HFFc6 (cell line): ENCODE measurements at places on chromosomes 5 and 9.

DNA sequence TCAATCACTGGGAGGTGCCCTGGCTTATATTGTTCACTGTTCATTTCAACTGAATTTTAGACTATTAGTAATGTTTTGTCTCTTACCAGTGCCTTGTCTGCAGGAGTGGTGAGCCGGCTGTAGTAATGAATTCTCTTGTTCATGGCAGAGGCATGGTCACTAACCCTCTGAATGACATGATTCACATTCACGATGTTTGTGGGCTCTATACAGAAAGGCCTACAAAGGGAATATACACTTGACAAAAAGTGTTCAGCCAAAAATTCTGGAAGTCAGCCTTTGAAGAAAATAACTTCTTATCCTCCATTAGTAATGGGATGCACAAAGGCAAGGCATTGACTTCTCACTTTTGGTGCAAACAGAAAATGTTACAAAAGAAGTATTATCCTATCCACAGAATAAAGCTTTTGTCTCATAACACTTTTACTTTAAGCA, 39.6 kb downstream of the SLC38A9 start:
- DNase-seq = no peak

GRCh38 chr5:126503602-126504104, 80.4 kb downstream of the GRAMD2B start:
- no peak for DNase-seq

GRCh38 chr5:90968319-90968718, 409.7 kb downstream of the ADGRV1 start:
- DNase-seq = no peak

GRCh38 chr9:91714020-91714806, 235.8 kb downstream of the ROR2 start:
- DNase-seq = no peak

DNA sequence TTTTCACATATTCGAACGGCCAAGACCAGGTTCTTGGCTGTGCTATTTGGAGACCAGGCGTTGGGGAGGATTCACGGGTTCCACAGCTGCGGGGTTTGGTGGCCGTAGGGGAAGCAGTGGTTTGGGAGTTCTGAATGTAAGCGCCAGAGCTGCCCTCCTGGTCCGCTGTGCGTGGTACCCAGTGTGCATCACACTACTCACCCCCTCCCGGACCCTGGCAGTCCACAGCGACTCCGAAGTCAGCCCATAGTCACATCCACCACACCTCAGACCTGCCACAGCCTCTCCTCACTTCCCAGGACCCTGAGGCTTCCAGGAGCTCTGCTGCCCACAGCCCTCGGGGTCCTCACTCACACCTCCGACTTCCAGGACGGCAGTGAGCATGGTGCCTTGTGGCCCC, 26.8 kb downstream of the AMBP start:
- DNase-seq = no peak

- DNase-seq = no peak
Measured at GRCh38 chr9:122816163-122816867, 12.1 kb downstream of the PDCL start.

- no peak for DNase-seq
Measured at GRCh38 chr9:130311408-130312140, 46.0 kb downstream of the HMCN2 start.

- DNase-seq = no peak
Measured at GRCh38 chr9:38318759-38319495, 73.6 kb upstream of the ALDH1B1 start.

DNA sequence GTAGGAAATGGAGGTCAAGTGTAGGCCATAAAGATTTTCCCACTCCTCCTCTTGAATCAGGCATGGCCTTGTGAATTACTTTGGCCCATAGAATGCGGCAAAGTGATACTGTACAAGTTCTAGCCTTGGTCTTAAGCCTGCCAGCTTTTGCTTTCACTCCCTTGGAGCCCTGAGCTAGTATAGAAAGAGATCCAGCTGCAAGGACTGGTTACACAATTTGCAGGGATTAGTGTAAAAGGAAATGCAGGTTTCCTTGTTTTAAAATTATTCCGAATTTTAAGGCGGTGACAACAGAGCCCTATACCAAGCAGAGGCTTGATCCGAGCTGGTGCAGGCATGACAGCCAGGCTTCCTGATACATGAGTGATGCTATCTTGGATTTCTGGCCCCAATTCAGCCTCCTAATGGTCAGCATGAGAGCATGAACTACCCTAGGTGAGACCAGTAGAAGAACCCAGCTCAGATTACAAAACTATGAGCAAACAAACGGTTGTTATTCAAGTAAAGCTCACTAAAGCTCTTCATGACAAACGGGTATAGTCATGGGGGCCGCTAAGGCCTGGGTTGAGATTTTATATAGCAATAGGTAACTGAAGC, 257.9 kb downstream of the DOCK8 start:
- DNase-seq = no peak
